ENCODE measurements at places on chromosomes 1 and 21. TPM values are rescaled to one million over a fixed set of nuclear protein-coding genes. Genes with fewer than 3 reads are reported as not detected.
A peak's percentile ranks its signal among the peaks of the same experiment; 100 is the strongest.

GRCh38 chr1:9996624-9997582 lies at the start of gene RBP7:
RBP7 (plus strand) TSS chr1:9997228; CDS start chr1:9997259, 31 bp downstream.
- H3K4me1 ChIP-seq: no peaks in the 10 kb centered on the region
- peak within 1 kb of the TSS; percentile 40 for H3K4me3 ChIP-seq
- H3K36me3 ChIP-seq: no peaks in the 10 kb centered on the region

- DNase-seq: no peak
- H3K27me3 ChIP-seq: no peaks in the 10 kb centered on the region
- H3K4me1 ChIP-seq: no peaks in the 10 kb centered on the region
- no peak overlapping the region for H3K4me3 ChIP-seq
Measured at GRCh38 chr1:59638231-59638711, 176.5 kb upstream of the HOOK1 start.

DNA sequence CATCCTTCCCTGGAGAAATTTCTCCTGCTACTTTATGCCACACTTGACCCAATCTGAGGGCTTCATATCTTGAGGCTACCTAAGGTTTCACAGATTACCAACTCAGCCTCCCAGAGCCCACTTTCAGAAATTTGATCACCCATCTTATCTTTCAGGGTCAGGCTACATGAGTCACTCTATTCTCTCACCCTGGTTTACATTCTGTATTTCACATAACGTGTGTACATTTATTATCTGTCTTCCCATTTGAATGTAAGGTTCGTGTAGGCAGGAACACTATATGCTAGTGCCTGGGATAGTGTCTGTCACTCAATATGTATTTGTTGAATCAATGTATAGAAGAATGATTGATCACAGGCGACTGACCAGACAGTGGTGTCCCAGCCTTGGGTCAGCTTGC lies 124.8 kb downstream of the UBE2U start:
- H3K4me3 ChIP-seq: no peak overlapping the region
- no peaks in the 10 kb centered on the region for H3K27me3 ChIP-seq
- DNase-seq: no peak
- H3K36me3 ChIP-seq: no peaks in the 10 kb centered on the region
- no peak overlapping the region for H3K27ac ChIP-seq

DNA sequence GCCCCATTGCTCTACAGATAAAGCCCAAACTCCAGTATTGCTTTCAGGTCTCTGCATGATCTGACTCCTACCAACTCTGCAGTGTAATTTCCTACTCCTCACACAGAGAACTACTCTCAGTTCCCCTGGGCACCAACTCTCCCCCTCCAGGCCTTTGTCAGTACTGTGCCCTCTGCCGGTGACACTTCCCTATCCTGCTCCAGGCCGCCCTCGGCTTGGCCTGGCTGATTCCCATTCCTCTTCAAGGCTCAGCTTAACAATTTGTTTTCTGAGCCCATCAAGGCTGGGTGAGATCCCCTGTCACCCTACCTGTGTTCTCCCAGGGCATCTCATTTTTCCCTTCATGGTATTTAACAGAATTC lies 2.6 kb downstream of the SLAMF8 start:
- no peaks in the 10 kb centered on the region for H3K4me1 ChIP-seq
- no peak overlapping the region for H3K27ac ChIP-seq
- H3K27me3 ChIP-seq: no peaks in the 10 kb centered on the region
- no peak overlapping the region for H3K4me3 ChIP-seq
- no peak for DNase-seq

DNA sequence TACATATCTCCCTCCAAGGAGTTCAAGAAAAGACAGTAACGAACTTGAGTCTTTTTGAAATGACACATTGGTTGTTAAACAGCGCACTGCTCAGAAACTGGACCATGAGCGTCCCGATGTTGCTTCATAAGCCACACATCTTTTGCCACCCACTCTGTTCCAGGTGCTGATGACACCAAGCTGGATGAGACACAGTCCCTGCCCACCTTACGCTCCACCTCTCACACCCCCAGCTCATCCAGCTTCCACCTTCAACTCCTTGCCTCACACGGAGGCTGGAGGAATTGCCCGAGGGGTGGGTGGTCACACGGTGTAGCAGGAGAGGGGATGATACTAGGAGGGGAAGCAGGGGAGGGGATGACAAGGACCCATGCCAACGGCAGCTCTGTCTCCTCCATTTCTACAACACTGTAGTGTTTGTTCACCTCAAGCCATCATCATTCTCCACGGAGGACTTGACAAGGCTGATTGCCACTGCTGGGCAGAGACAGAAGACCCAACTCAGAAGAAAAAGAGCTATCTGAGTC lies 148.5 kb upstream of the TNR start:
- H3K27me3 ChIP-seq: no peaks in the 10 kb centered on the region
- no peaks in the 10 kb centered on the region for H3K4me1 ChIP-seq
- DNase-seq: no peak
- no peak overlapping the region for H3K27ac ChIP-seq
- no peak overlapping the region for H3K4me3 ChIP-seq

DNA sequence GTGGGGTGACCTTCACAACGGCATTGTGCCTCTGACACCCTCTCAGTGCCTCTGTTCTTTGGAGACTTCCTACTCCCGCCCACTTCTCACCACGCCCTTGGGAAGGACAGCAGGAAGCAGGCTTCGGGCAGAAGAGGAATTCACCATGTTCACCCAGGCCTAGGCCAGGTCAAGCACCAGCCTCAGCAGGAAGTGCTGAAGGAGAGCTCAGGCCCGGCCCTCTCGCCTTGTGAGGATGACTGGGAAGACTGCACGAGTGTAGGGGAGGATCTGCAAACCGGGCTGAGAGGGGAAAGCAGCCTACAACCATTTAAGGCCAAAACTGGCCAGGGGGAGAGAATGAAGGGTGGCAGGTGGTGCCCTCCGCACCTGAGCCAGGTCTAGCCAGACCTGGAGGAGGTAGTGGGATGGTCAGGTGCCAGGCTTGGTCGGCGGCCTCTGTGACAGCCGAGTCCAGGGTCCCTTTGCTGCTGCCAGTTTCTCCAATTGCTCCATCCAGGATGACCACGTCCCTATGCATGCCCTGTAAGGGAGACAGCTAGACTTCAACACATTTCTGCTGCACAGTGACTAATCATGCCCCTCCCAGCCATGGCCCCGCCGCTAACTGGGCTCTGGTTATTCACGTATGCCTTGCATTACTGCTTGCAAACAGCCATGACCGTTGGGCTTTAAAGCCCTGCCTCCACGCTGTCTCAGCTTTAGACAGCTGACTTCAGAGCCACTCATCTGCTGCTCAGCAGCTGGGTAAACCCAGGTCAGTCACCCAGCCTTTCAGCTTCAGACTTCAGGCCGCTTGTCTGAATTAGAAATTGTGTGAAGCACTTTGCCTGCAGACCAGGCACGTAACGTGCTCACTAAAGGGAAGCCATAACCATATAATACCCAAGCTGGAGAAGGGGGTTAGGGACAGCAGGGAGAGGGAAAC lies 8.9 kb downstream of the MRTO4 start:
- H3K4me1 ChIP-seq: no peaks in the 10 kb centered on the region
- H3K27me3 ChIP-seq: no peaks in the 10 kb centered on the region
- peak; percentile 73 for DNase-seq
- no peak overlapping the region for H3K27ac ChIP-seq

DNA sequence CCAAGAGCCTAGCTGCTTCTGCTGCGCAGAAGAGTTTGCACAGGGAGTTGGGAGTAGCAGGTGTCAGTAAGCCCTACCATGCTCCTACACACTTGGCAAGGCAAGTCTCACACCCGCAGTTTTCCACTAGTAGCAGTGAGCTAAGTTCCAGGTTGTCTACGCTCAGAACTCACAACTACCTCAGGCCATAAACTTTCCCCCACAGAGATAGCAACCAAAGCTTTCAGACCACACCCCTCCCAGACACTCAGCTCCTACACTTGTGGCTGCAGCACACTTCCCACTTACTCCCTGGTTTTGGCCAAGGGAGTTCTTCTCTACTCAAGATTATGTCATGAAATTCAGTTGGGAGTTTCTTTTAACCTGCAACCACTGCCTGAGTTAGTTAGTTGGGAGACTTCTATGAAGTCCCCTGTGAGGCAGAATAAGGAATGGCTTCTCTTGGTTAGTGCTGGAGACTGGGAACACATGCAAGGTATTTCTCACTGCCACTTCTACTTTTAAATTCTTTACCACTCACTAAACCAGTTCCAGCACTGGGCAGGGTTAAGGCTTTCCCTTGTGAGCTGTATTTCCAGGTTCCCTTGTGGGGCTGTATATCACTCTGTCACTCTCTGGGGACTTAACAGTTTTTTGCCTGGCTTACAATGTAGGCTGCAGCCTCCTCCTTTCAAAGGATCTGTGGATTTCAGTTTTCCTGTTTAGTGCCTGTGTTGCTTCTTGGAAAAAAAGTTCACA lies 18.3 kb upstream of the MAB21L3 start:
- no peaks in the 10 kb centered on the region for H3K27me3 ChIP-seq
- H3K27ac ChIP-seq: no peak overlapping the region
- H3K4me3 ChIP-seq: no peak overlapping the region
- H3K4me1 ChIP-seq: no peaks in the 10 kb centered on the region
- no peak for DNase-seq

DNA sequence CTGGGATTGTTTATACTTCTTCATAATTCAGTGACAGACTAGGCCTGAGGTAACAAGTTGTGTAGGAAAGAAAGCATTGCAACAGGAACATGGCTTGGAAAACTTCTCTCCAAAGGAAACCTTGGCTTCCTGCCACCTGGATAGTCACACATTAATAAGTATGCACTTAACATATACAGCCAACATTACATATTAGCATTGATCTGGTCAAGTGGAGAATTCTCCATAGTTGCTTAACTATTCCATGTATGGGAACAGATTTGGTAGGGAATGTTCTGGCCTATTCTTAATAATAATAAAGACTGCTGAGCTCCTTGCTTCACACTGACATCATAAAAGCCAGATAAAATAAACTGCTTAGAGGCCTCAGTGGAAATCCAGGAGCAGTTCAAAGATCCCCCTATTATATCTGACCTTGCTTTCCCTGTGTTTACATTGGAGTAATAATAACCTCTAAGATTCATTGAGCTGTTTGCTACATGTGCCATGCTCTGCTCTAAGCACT lies 27.2 kb upstream of the NFIA start:
- no peaks in the 10 kb centered on the region for H3K27me3 ChIP-seq
- H3K4me1 ChIP-seq: peaks cover 11% of the 10 kb centered on the region
- peak overlapping the region; percentile 96 for H3K27ac ChIP-seq
- H3K36me3 ChIP-seq: no peaks in the 10 kb centered on the region
- DNase-seq: no peak

The SRGAP2B gene
- total RNA-seq: 47.8 TPM

The ADGRB2 gene
- 1.8 TPM for total RNA-seq

The PTPN14 gene
- total RNA-seq: 48.3 TPM

The NR1I3 gene
- not detected for total RNA-seq

Measured in aorta (tissue), 5 donors.